Stimulated activated naive CD4-positive, alpha-beta T cell treated with Interleukin-2 at 50 U/mL for 16 hours (primary cell): ENCODE measurements at places on chromosomes 16 and 17.
A peak's percentile ranks its signal among the peaks of the same experiment; 100 is the strongest.

DNA sequence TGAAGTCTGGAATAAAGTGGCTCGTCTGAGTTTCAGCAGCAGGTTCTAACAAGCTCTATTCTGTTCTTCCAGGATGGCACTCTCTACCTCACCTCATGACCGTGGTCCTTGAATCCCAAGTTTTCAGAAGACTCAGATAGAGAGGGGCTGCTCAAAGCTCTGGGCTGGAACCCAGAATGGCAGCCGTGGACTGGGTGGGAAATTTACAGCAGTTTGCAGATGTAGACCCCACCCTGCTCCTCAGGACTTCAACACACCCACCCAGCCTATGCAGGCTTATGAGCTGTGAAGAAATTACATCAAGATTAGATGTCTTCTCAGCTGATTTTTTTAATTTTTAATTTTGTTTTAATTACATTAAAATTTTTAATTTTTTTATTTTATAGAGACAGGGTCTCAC is 59.4 kb downstream of the METRNL start:
- no peak for DNase-seq

DNA sequence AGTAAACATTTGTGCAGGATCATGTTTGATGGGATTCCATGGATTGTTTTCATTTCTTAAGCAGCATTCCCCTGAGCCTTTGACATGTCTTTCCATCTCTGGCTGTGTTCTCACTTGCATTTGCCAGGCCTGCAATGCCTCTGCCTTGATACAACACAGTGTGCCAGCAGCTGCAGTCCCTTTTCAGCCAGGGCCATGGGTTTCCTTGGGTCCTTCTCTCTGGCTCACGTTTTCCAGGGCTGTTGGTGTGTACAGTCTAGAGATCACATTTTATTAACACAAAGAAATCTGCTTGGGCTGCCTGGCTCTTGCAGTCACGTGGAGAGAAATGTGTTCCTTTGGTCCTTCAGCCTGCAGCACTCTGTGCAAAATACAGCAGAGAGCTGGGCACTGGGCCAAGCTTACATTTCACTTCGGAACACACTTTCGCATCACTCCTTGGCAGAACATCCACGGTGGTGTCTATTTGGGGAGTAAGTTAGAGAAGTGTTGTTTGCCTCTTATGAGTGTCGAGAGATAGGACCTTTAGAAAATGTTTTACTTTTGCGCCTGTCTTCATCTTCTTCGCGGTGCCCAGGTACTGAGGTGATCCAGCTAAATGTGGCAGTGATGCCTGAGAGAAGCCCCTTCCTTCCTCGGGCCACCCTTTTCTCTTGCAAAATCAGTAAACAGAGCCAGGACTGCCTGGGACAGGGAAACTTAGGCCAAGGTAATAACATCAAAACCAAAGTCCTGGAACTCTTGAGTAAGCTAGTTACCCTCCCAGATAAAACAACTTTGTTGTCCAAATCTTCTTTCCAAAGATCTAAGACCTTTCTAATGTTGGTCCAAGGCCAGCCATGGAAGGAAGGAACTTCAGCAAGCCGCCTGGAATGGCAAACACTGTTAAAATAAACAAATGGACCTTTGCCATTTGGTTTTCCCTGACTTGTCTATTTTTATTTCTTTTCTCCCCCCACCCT is 20.9 kb downstream of the HLF start:
- DNase-seq = no peak

- no peak for DNase-seq
These were observed 64.6 kb downstream of the CDK5R1 start for GRCh38 chr17:32551186-32551955.

GRCh38 chr17:42708588-42708987 is 26.3 kb downstream of the CNTNAP1 start:
- DNase-seq = no peak

DNA sequence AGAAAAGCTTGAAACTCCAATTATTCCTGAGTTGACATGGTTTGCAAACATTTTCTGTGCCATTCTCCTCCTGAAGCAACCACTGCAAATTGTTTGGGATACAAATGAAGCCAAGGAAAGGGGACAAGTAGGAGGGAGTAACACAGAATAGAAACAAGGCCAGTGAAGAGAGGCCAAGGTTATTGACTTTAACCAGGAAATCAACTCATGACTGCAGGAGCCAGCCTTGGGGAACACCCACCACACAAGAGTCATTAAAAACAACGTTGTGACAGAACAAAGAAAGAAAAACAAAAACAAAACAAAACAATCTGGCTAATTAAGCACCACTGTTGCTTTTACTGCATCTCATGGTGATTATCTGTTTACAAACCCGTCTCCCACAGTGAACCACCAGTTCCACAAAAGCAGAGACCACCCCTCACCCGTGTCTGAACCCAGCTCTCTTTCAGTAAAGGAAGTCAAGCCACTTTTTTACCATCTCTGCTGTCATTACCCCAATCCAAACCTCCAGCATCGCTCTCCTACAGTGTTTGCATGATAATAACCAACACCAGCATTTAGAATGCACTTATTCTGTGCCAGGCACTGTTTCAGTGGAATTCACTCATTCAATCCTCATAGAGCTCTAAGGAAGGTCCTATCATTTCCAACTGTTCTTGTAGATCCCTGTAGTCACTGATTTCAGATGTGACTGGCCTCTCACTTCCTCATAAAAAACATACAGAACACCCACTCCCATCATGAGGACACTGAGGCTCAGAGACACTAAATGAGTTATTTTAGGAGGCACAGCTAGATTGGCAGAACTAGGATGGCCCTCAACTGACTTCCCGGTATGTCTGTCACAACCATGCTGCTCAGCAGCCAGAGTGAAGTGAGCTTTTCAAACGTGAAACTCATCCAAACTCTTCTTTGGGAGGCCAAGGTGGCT is 2.0 kb downstream of the ZDHHC1 start:
- no peak for DNase-seq

GRCh38 chr16:57485091-57485915 is 990 bp downstream of the DOK4 start:
- DNase-seq = no peak

DNA sequence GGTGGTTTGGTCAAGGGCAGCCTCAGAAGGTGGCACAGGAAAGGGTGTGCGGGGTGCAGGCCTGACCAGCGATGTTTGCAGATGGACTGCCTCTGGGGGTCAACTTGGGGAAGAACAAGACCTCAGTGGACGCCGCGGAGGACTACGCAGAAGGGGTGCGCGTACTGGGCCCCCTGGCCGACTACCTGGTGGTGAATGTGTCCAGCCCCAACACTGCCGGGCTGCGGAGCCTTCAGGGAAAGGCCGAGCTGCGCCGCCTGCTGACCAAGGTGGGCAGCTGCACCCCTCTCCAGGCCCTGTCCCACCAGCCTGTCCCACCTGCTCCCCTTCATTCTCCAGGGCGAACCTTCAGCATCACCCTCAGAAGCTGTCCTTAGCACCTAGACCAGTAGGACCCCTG is 12.5 kb downstream of the DHODH start:
- no peak for DNase-seq

DNA sequence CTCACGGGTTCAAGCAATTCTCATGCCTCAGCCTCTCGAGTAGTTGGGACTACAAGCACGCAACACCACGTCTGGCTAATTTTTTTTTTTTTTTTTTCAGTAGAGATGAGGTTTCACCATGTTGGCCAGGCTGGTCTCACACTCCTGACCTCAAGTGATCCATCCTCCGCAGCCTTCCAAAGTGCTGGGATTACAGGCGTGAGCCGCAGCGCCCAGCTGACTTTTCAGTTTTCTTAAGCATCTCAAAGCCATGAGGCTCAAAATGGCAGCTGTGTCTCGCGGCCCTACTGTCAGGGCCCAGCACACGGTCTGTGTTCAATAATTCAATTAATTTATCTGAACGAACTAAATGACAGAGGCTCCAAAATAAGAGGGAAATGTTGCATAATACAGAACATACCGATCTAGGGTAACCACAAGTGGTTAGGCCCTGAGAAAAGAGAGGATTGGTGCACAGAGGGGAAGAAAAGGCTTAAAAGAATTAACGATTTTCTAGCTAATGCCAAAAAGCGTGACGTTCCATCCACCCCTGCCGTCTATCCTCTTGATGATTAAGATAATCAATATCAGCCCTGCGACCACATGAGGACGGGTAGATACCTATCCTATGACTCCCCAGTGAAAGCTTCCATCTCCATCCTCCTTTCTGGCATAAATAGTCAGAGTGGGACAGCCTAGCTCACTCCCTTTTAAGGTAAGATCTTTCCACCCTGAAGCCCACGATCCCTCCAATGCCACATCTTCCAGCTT is 136.9 kb downstream of the SLC39A11 start:
- no peak for DNase-seq

DNA sequence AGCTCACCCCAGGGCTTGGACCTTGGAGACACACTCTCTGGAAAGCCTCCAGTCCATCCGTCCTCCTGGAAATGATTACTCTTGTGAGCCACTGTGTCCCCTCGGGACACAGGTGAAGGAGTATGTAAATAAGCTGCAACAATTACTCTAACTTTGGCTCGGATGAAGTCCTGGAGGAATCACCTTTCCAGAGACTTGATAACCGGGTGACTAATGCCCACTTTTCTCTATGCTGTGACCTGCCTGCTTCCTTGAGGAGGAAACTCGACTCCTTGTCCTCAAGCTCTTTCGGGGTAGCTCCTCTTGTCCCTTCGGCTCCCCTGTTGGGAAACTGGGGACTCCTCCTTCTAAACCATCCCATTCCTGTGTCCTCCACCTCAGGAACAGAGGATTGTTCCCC is at the start of gene OR1A1:
Gene OR1A1 (plus strand): TSS at position 301 of the 400 bp plus-strand sequence. CDS start 7,954 bp downstream, outside the sequence.
- no peak for DNase-seq

DNA sequence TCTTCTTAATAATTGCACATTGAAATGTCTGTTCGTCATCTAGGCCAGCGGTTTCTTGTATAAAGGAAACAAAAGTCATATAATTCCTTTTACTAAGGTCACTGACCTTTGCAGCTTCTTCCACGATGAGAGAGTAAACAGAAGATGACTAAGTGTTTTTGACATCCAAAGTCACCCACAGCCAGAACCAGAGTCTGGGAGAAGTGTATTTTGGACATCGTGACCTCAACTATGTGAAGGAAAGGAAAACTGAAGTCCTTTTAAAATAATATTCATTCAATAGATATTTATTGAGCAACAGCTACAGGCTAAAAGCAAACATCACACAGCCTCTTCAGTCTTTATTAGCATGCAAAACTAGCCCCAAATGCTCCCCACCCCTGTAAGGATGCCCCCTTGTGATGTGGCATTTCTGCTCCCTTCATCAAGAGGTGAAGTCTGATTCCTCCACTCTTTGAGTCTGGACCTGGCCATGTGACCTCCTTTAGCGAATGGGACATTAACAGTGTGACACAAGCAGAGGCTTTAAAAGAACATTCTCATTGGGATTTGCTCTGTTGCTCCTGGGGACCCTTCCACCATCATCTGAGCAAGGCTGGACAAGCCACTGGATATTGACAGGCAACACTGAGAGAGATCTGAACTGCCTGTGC is 8.1 kb upstream of the PMP22 start:
- no peak for DNase-seq

- DNase-seq = peak; percentile 75
These were observed 8.5 kb downstream of the ALOXE3 start for GRCh38 chr17:8109661-8110455.

DNA sequence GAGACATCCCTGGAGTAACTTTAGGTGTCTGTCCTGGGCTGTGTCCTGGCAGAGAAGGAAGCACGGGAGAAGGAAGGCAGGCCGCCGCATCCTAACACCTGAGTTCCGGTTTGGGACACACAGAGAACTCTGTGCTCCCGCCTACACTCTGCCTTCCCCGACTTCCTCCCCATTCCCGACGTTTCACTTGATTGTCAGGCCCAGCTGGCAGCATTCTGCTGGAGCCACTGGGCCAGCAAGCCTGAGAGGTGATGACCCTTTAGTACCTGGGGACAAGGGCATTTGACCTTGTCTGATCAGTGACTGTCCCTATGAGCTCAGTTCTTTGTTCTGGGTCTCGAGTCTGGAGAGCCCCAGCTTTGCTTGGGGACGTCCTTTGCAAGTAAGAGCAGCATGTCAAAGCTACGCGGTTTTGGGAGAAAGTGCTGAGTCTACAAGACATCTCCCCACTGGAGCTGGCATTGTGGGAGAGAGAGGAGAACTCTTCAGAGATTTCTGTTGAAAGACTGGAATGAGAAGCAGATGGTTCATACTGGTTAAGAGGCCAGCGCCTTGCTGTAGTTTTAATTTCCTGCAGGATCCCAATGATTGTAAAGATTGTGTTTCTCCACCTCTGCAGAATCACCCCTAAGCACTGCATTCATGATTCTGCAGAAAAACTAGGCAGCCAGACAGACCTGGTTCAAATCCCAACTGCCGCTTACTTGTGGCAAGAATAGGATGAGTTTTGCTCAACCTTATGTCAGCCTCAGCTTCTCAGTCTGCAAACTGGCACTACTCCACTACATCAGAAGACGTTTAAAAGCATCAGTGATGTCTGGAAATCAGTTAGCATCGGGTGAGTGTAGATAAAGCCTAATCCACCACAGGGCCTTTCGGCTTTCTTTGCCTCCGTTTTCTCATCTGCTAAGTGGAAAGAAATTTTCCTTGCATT is 20.6 kb downstream of the ABAT start:
- no peak for DNase-seq

DNA sequence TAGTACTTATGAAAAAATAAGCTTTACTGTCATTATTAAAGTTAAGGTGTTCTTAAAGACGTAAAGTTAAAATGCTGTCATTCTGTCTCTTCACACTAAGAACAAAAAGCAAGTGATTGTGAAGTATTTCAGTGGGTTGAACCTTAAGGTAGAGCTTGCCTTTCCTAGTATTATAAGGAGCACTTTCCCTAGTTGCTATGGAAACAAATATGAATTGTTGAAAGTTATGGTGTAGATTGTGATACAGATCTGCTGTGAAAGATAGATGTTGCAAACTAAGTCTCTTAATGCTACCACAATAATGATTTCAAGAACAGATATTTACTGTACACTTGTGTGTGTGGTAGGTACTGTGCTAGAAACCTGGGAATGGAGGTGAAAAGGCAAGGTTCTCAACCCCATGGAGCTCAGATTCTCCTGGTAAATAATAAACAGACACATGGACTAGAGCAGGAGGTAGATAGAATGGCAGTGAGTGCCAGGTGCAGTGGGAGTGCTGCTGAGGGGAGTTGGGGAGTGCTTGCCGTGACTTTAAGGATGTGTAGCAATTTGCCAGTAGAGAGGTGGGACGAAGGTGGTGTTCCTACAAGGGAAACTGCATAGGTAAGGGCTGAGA is 34.7 kb downstream of the MRTFB start:
- DNase-seq = no peak

GRCh38 chr17:82831818-82832200 is 8.0 kb downstream of the ZNF750 start:
- no peak for DNase-seq
